ENCODE measurements at places on chromosomes 7 and 10.

- DNase-seq: no peak
Observed at GRCh38 chr7:73304071-73304470, 4.6 kb downstream of the NSUN5 start.

GRCh38 chr10:91891125-91892001 lies 17.9 kb downstream of the FGFBP3 start:
- peak; percentile 91 for DNase-seq

DNA sequence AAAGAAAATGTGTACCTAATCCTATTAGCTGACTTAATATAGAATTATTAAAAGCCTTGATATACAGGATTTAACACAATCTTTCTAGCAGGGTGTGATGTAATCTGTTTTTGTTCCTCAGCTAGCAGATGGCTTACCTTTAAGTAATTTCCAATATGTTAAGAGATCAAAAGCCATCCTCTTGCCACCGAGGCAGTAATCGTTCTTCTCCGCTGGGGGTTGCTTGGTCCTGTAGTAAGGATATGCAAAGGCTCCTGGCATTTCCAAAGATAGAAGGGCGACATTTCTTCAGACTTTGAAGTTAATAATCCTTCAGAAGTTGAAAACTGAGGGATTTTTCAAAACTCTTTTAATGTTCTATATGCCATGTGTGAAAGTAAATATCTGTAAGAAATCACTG lies 156.4 kb downstream of the FZD1 start:
- no peak for DNase-seq

- peak; percentile 28 for DNase-seq
Observed at GRCh38 chr7:16091701-16092310, 329.5 kb downstream of the CRPPA start.

GRCh38 chr10:101217450-101218281 lies 11.6 kb downstream of the LBX1 start:
- peak; percentile 48 for DNase-seq

DNA sequence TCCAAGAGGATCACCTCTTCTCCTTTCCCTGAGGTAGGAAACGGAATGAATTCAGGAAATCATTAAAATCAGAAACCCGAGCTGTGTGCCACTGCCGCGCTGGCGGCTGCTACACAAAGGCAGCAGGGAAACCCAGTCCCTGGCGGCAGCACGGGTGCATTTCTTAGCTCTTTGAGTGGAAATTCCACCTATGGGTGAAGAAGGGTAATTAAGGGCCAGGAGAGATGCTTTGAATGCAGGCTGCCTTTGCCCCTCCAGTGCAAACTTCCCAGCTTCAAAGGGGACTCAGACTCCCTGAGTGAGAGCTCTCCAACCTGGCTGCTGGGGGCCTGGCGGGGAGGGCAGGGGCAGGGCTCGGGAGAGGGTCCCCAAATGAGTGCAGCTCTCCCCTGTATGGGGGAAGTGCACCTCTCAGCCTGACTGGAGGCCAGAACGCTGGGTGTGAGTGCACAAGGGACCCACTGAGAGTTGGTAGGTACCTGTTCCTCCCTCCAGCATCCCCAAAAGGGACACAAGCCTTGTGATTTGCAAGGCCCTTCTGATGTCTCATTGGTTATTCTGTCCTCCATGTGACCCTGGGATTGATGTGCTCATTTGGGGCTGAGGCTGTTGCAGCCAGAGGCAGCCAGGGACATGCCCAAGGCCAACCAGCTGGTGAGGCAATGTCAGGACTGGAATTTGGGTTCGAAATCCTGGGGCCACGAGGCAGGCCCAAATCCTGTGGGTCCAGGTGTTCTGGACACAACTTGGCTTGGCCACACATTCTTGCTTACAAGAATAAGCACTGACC lies 16.3 kb upstream of the ZMIZ1 start:
- DNase-seq: no peak

DNA sequence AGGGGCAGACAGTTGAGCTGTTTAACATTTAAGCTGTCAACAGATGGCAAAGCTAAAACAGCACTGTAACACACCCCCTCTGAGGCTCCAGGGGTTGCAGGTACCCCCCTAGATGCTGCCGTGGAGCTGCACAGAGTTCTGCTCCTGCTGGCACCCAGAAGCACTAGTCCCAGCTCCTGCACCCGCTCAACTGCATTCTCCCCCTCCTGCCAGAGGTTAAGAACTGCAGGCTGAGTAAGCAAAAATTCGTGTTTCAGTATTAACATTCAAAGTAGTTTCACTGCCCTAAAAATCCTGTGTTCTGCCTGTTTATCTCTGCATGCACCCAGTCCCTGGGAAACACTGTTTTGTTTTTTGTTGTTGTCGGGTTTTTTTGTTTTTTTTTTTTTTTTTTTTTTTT lies 790.8 kb upstream of the KCND2 start:
- DNase-seq: peak; percentile 11

- DNase-seq: peak; percentile 30
Observed at GRCh38 chr7:29063236-29063635, 83.1 kb downstream of the CPVL start.

DNA sequence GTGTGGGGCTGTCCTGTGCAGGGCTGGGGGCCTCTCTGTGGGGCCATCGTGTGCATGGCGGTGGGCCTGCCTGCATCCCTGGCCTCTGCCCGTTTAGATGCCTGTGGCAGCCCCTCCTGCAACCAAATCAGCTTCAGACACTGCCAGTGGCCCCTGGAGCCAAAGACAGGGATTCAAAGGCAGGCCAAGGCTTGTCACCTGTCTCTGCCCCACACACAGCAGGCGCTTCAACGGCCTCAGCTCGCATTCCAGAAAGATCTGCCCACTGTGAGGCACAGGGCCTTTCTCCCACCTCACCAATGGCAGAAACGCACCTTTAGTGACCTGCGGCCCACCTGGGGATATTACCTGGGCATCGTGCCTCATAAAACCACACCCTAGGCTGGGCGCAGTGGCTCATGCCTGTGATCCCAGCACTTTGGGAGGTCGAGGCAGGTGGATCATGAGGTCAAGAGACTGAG lies 46.0 kb downstream of the INSIG1 start:
- no peak for DNase-seq

GRCh38 chr10:118062798-118063238 lies 16.1 kb upstream of the RAB11FIP2 start:
- DNase-seq: no peak

DNA sequence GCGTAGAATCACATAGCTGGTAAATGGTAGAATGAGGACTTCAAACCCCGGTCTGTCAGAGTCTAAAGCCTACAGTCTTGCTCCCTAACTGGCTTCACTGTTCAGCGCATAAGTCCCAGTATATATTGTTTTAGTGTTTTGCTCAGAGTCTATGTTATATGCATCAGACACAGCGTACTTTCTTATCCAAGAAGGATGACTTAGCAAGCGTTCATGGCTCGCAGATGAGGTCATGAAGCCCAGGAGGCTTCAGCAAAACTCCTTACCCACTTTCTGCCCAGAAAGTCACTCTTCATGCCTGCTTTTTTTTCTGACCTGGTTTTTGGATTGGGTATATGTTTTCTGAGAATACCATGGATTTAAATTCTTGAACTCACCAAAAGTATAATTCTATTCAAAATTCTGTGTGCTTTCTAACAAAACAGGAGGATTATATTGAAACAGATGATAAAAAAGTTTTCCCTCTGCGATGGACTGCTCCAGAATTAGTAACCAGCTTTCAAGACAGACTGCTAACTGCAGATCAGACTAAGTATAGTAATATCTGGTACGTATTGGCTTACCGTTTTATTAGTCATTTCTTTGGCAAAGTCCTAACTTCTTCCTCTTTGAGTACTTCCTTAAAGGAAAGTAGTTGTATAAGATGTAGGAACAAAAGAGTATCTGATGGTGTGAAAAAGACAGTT lies 24.6 kb upstream of the BHLHA15 start:
- DNase-seq: peak; percentile 61

- DNase-seq: no peak
Observed at GRCh38 chr10:102281102-102281487, 35.8 kb downstream of the GBF1 start.

GRCh38 chr7:25669961-25670841 lies 441.9 kb upstream of the NPVF start:
- DNase-seq: peak; percentile 49

Data from cardiac fibroblast (primary cell).